ENCODE measurements at places on chromosomes 4 and X.

DNA sequence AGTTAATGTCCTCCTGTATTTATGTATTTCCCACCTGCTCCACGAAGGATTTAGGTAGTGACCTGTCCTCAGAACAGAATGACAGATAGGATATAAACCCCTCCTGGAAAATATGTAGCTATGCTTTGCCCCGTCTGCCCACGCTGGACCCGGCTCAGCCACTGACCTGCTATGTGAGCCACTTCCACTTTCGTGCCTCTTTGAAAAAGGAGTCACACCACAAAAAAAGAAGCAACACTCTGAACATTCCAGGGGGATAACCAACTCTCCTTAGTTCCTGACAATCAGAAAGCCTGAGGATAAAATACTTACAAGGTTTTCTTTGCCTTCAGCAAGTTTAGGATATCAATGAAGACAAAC lies 11.1 kb downstream of the ACSL1 start:
- DNase-seq, result no peak

- no peak for DNase-seq
Observed at GRCh38 chr4:87255755-87256154, 35.3 kb upstream of the KLHL8 start.

- no peak for DNase-seq
Observed at GRCh38 chr4:88240297-88240714, 44.1 kb downstream of the PPM1K start.

DNA sequence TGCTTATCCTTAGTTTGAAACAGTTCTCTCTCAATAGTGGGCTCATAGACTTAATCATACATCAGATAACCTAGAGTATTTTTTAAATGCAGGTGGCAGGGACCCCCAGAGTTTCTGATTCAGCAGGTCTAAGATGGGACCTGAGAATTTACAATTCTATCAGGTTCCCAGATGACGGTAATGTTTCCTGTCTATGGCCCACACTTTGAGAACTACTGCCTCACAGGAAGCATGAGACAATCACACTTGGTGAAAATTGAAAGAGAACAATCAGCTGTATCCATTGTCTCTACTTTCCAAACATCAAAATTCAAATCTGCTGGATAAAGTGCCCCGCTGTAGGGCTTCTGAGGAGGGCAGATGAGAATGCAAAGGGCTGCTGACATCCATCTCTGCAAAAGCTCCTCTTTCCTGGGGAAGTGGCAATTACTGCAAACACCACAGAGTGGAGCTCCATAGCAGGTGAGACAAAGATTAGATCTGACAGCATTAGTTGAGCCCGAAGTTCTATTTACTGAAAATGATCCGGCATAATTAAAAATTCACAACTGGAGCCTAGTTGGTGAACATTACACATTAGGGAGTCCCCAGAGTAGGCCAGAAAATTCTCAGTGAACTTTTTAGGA lies 187.8 kb upstream of the MBNL3 start:
- DNase-seq, result no peak

GRCh38 chrX:1511829-1512228 lies 25.2 kb downstream of the P2RY8 start:
- DNase-seq, result no peak

GRCh38 chrX:125012585-125012984 lies 307.1 kb upstream of the TEX13C start:
- no peak for DNase-seq

All from BJ (cell line).